ENCODE measurements at places on chromosomes 2 and 18.

- DNase-seq = no peak
Observed at GRCh38 chr2:144333143-144333555, 186.8 kb downstream of the ZEB2 start.

- DNase-seq = no peak
Observed at GRCh38 chr2:231223458-231223976, 25.1 kb downstream of the ARMC9 start.

DNA sequence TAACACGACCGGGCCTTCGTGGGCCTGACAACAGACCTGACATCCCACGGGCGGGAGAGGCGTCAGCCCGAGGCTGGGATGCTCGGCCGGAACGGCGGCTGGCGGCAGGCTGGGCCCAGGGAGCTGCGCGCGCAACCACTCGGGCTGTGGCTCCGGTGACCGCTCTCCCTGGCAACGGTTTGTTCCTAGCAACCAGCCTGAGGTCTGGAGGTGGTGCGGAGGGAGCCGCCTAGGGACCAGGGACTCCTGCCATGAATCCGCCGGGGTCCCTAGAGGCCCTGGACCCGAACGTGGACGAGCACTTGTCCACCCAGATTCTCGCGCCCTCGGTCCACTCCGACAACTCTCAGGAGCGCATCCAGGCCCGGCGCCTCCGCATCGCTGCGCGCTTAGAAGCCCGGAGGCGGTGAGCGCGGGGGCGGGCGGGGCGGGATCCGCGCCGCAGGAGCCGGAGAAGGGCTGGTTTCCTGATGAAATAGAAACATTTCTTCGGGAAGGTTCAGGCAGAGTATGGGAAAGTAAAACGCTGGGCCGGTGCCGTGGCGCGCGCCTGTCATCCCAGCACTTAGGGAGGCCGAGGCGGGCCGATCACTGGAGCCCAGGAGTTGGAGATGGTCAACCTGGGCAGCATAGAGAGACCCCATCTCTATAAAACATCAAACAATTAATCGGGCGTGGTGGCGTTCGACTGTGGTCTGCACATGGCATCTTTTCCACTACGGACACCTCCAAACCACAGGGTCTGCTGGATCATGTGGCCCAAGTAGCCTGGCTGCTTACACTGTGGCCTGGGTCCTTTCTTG lies at the start of gene DRC1:
Gene DRC1 (plus strand): TSS at position 182 of the 803 bp plus-strand sequence. CDS start 70 bp downstream, at position 252.
- DNase-seq = no peak

GRCh38 chr2:20506201-20506685 lies 59.4 kb downstream of the RHOB start:
- no peak for DNase-seq

- no peak for DNase-seq
Observed at GRCh38 chr2:60837123-60837522, 44.3 kb upstream of the REL start.

DNA sequence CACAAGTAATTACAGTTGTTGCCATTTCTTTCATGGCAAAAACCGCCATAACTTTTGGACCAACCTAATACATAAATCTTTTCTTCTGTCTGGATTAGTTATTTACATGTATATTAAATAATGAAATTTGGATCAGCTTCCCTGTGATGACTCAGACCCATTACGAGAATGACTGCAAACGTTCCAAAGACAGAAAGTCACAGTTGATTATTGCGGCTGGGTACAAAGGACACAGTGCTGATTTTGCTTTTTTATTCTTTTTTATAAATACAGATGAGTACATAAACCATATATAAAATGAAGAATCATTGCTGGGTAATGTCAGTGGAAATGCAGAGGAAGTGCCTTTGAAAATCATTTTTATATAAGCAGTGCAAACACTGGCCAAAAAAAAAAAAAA lies 126.2 kb downstream of the TWIST2 start:
- no peak for DNase-seq

GRCh38 chr2:152585830-152586484 lies 131.3 kb downstream of the PRPF40A start:
- DNase-seq = no peak

DNA sequence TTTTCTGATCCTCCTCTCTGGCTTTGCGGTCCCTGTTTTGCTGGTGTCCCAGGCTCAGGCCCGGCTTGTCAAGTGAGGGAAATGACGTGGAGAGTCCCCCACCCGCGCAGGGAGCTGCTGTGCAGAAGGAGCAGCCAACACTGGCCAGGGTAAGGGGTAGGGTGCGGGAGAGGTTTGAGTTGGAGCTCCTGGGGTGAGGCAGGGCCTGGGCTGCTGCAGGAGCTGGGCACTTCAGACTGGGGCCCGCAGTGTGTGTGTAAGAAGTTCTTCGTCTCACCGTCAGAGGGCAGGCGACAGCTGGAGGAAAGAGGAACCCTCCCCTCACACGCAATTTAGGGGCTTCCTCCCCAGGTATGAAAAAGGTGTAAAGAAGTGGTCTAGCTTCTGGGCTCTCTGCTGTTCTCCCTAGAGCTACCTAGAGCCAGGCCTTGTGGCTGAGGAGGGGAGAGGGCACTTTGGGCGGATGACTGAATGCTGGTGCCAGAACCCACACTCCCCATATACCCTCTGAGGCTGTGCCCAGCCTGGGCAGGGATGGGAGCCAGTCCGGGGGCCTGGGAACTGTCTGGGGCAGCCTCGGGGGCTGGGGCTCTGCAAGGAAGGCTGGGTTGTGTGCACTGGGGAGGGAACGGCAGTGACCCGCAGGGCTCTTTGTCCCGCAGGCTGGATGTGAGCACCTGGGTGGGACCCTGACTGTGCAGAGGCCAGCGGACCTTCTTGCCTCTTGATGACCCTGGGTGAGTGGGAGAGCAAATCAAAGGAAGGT lies 11.8 kb downstream of the CELF4 start:
- DNase-seq = no peak

DNA sequence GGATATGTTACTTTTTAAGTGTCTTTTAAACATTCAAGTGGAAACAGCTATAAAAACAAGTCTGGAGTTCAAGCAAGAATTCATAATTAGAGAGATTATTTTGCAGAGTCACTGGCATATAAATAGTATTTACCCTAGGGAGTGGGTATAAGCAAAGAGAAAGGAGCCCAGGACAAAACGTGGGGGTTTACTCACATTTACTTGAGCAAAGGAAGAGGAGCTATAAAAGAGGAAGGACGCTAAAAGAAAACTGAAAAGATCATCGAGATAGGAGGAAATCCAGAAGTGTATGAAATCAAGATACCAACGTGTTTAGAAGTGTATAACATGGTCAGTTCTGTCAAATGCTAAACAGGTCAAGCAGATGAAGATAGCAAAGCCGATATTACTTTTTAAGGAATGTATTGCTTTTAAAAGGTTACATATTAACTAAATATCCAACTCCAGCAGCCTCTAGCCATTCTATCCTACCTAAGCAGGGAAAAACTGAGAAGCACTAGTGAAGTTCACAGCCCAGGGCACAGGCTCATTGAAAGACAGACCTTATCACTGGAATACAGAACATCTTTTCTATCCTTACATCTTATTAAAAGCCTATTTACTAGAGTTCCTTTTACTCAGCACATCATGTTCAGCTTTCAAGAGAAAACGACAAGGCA lies 8.6 kb downstream of the KANSL1L start:
- DNase-seq = no peak

GRCh38 chr2:54958717-54959371 lies 91.4 kb downstream of the RTN4 start:
- DNase-seq = no peak
